ENCODE measurements at places on chromosomes 5 and 9. TPM values are rescaled to one million over a fixed set of nuclear protein-coding genes. Genes with fewer than 3 reads are reported as not detected.

- H3K4me3 ChIP-seq: no peak overlapping the region
- DNase-seq: no peak
- no peaks in the 10 kb centered on the region for H3K36me3 ChIP-seq
- H3K27ac ChIP-seq: no peak overlapping the region
- H3K27me3 ChIP-seq: no peaks in the 10 kb centered on the region
These were observed 259.2 kb downstream of the FBXL17 start for GRCh38 chr5:108122702-108123101.

IL17B gene
- polyA plus RNA-seq: 2.6 TPM

ZDHHC11 gene
- polyA plus RNA-seq: 2.2 TPM

GRCh38 chr9:75532233-75533050 is 358.0 kb upstream of the PCSK5 start:
- no peaks in the 10 kb centered on the region for H3K4me1 ChIP-seq
- no peak overlapping the region for H3K4me3 ChIP-seq
- H3K36me3 ChIP-seq: no peaks in the 10 kb centered on the region
- no peak for DNase-seq
- H3K27me3 ChIP-seq: no peaks in the 10 kb centered on the region

DNA sequence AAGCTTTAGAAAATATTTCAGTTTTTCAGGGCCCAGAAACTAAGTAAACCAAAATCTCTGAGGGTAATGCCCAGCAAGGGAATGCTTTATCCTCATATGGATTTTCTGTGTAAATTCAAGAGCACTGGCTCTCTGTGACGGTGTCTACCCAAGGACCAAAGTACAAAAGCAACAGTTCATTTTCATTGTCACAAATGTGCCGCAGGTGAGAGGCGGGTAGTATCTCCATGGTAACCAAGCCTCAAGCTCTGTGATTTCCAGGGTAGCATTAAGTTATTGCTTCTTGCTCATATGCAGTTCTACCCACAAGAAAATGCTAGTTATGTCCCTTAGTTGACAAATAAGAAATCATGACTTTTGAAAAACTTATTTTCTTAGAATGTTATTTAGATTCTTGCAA is 164.3 kb downstream of the MTRR start:
- no peaks in the 10 kb centered on the region for H3K4me1 ChIP-seq
- no peaks in the 10 kb centered on the region for H3K27me3 ChIP-seq
- no peak overlapping the region for H3K4me3 ChIP-seq

GRCh38 chr9:78196258-78196657 is 39.6 kb upstream of the CEP78 start:
- no peak for DNase-seq
- no peak overlapping the region for H3K4me3 ChIP-seq
- no peak overlapping the region for H3K27ac ChIP-seq
- no peaks in the 10 kb centered on the region for H3K36me3 ChIP-seq
- peaks cover 14% of the 10 kb centered on the region for H3K4me1 ChIP-seq
- H3K27me3 ChIP-seq: 0 out of 2 replicates have a peak, but pooled peaks cover 1% of the 10 kb centered on the region

- H3K27me3 ChIP-seq: peaks cover 3% of the 10 kb centered on the region
- no peak overlapping the region for H3K27ac ChIP-seq
- no peaks in the 10 kb centered on the region for H3K36me3 ChIP-seq
- DNase-seq: no peak
These were observed 172.0 kb downstream of the NSG2 start for GRCh38 chr5:174217527-174217926.

GRCh38 chr5:62732677-62733121 is 154.1 kb downstream of the LRRC70 start:
- H3K4me3 ChIP-seq: no peak overlapping the region
- no peaks in the 10 kb centered on the region for H3K36me3 ChIP-seq
- no peaks in the 10 kb centered on the region for H3K27me3 ChIP-seq
- H3K4me1 ChIP-seq: no peaks in the 10 kb centered on the region
- no peak overlapping the region for H3K27ac ChIP-seq
- no peak for DNase-seq

DNA sequence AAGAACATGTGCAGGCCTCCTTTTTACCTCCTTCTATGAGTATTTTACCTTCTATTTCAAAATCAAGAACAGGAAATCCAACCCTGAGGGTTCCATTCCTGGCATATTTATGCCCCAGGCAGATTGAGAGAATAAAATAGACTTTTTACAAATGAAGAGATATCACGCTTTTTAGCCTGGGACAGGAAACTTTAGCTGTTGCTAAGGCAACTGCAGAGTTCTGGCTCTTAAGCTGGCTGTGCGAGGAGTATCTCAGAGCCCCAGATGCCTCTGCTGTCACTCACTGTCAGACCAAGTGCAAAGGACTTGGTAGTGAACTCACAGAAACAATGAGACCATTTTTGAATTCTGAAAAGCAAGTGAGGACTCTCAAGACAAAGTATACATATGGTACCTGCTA is 69.5 kb upstream of the HSPB3 start:
- no peaks in the 10 kb centered on the region for H3K4me1 ChIP-seq
- DNase-seq: no peak
- H3K4me3 ChIP-seq: no peak overlapping the region
- no peaks in the 10 kb centered on the region for H3K36me3 ChIP-seq

DNA sequence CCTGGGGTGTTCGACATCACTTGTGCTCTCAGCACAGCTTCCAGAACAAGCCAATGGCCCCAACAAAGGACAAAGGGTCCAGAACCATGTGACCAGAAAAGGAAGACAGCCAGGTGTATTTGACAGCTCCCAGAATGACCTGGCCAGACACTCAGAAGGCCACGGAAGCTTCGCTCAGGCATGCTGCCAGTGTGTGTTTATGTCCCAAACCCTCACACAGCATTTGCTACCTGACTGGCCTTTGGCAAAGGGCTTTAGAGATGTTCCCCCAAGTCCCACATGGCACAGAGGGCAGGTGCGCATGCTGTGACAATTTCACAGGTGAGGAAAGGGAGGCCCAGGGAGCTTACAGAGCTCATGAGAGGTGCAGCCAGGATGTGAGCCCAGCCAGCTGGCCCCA is 39.5 kb downstream of the MED10 start:
- no peaks in the 10 kb centered on the region for H3K4me1 ChIP-seq
- DNase-seq: no peak
- no peaks in the 10 kb centered on the region for H3K36me3 ChIP-seq
- no peak overlapping the region for H3K27ac ChIP-seq

RNF20 gene
- polyA plus RNA-seq: 12.2 TPM

DNA sequence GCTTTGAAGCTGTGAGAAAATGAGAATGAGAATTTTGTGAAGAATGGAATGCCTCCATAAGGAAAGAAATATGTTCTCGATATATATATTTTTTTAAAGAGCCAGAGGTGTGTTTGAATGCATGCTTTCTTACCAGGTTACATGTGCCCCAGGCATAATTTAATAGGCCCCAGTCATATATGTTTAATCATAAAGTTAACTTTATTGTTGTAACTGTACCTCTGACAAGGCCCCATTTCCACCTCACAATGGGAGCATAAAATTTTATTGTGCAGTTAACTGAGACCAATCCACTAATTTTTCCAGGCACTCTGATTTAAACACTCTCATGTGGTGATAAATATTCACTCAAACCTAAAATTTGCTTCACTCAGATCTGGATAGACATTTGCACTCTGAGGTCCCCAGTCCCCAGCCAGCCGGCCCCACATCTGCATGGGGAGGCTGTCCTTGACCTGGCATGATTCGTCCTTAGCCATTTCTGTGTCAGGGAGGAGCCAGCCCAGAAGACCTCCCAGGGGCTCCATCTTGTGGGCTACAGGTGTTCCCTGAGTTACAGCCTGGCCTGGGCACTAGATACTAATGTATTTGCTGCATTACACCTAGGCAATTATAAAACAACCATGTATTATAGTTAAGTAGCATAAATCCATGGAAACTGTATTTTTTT is 245.8 kb downstream of the MTRR start:
- no peak overlapping the region for H3K27ac ChIP-seq
- no peaks in the 10 kb centered on the region for H3K36me3 ChIP-seq
- DNase-seq: no peak

DCP2 gene
- 11.3 TPM for polyA plus RNA-seq

GRCh38 chr5:56060276-56061110 is 65.7 kb upstream of the IL6ST start:
- no peak for DNase-seq
- no peaks in the 10 kb centered on the region for H3K27me3 ChIP-seq
- no peaks in the 10 kb centered on the region for H3K36me3 ChIP-seq
- H3K4me1 ChIP-seq: peaks cover 54% of the 10 kb centered on the region

DNA sequence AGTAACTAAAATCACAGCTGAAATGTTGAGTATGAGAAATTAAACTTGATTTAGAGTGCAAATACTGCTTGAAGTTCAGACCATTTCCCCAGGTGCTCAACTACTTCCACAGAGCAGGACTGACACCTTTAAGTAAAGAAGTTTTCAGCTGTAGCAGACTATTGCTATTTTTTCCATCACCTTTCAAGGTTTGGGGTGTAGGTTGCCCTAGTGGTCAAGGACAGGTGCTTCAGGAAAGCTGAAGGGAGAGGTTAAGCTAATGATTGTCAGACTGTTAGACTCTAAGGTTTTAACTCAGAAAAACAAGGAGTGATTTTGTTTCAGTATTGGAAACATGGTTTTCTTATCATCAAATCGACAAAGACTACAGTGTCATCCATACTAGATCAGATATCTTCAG is 162.1 kb downstream of the CCDC192 start:
- no peaks in the 10 kb centered on the region for H3K36me3 ChIP-seq
- no peaks in the 10 kb centered on the region for H3K27me3 ChIP-seq
- no peak for DNase-seq
- H3K4me3 ChIP-seq: no peak overlapping the region

RGS7BP gene
- polyA plus RNA-seq: not detected

OMD gene
- not detected for polyA plus RNA-seq

GRCh38 chr9:112075009-112075378 is 100.1 kb downstream of the SUSD1 start:
- no peaks in the 10 kb centered on the region for H3K27me3 ChIP-seq
- H3K27ac ChIP-seq: no peak overlapping the region
- peaks cover 18% of the 10 kb centered on the region for H3K36me3 ChIP-seq
- no peak for DNase-seq
- H3K4me1 ChIP-seq: peaks cover 13% of the 10 kb centered on the region

PCDHB1 gene
- not detected for polyA plus RNA-seq

DNA sequence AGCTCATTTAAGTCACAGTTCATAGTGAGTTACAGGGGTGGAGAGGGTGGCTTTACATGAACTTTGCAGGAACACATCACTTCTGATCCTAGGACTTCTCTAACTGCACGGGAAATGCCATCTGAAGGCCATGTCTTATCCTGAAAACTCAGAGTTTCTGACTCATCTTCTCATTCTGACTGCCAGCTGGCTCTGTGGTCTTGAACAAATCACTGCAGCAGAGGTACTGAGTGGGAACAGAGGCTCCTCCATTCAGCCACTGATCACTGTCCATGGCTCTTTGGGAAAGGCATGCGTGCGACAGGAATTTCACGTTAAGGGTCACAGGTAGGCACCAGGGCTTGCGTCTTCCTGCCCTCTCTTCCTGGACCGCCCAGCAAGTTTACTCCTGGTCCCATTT is 114.6 kb upstream of the LRRTM2 start:
- no peak for DNase-seq
- H3K27ac ChIP-seq: no peak overlapping the region
- no peaks in the 10 kb centered on the region for H3K36me3 ChIP-seq
- H3K27me3 ChIP-seq: no peaks in the 10 kb centered on the region
- H3K4me1 ChIP-seq: peaks cover 18% of the 10 kb centered on the region

SEMA5A gene
- polyA plus RNA-seq: 0.01 TPM

HEMGN gene
- not detected for polyA plus RNA-seq

DNA sequence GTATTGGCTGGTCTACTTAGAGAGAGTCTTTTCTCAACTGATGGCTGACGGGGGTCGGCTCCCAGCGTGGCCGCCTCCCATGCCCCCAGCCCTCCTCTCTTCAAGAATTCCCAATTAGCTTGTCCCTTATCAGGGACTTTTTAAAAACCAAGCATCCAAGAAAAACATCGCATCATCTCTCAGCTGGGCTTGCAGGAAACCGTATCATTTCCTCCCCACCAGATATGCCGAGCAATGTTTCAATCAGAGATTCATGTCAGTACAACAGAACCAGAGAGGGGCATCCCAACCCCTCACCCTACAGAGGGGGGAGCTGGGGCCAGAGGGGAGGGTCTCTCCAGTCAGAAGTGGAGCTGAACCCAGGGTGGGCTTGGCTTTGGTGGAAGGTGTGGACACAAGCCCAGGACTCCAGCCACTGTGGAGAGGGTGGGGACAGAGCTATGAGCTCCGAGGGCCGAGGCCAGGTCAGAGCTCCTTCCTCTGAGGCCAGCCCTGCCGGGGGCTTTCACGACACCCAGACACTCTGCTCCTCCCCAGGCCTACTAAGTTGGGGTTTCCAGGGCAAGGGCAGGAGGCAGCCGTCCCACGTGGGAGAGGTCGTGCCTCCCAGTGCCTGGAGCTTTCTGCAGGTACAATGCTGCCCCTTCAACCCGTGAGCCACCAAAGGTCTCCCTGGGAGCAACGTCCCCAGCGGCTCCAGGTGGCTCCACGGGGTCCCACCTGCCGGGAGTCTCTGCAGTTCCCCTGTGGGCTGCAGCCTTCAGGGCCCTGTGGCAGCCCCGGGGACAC is 39.0 kb upstream of the TMEM250 start:
- no peaks in the 10 kb centered on the region for H3K4me1 ChIP-seq
- DNase-seq: no peak
- H3K36me3 ChIP-seq: no peaks in the 10 kb centered on the region
- H3K27me3 ChIP-seq: peaks cover 59% of the 10 kb centered on the region

DNA sequence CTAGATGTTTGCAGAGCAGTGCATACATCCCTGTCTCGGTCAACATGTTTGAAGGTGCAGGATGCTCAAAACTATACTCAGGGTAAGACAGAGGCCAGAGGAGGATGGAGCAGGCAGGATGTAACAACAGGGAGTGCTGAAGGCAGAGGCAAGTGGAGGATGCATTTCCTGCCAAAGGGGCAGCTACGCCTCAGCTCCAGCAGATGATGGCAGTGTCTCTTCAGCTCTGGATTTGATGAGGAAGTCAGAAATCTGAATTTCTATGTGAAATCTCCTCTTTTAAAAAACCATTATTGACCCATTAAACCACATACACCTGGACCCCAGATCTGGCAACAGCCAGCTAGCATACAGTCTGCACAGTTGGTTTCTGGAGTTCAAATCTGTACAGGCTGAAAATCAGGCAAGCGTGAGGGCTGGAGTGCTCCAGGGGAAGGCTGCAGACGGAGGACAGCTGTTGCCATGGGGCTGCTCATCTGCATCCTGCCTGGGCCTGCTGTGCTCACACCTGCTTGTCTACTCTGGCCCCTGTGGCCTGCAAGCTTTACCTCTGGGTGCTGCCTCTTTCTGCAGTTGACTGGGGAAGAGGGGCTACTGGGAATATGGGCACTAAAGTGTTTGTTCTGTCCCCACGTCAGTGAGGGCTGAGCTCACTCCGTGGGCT is 152.9 kb upstream of the SLC28A3 start:
- H3K4me3 ChIP-seq: no peak overlapping the region
- no peak for DNase-seq
- H3K36me3 ChIP-seq: no peaks in the 10 kb centered on the region
- no peaks in the 10 kb centered on the region for H3K27me3 ChIP-seq

DNA sequence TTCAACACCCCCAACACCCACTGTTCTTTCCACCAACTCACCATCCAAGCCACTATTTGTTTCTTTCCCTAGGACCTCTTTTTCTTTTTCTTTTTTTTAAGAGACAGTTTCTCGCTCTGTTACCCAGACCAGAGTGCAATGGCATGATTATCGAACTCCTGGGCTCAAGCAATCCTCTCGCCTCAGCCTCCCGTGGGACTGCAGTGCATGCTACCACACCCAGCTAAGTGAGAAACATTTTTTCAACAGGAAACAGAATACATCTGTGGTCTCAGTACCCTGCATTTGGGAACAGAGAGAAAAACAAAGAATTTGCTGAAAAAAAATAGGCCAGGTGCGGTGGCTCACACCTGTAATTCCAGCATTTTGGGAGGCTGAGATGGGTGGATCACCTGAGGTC is 24.6 kb downstream of the B4GALT1 start:
- 0 out of 3 replicates have a peak, but pooled peaks cover 2% of the 10 kb centered on the region for H3K36me3 ChIP-seq
- H3K27me3 ChIP-seq: no peaks in the 10 kb centered on the region
